ENCODE measurements at places on chromosomes 7 and 10.

GRCh38 chr10:26479766-26480492, 41.8 kb downstream of the APBB1IP start:
- no peak for DNase-seq

- DNase-seq: no peak
Measured at GRCh38 chr7:45893996-45894664, 5.8 kb downstream of the IGFBP1 start.

DNA sequence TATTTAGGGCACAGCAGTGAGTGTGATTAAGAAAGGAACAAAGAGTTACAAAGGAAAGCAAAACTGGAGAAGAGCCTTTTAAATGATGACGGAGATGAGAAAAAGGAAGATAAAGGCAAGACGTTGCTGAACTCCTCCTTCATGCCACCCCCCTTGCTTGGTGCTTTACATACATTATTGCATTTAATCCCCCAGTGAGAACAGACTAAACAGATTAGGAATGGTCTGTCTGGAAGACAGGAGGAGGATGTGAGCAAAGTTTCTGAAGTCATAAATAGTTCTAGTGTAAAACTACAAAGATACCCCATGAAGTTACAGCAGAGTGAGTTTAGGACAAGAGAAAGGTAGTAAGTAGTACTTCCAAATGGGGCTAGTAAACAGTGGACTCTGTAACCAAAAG, 113.5 kb downstream of the PLCE1 start:
- no peak for DNase-seq

- peak; percentile 14 for DNase-seq
Measured at GRCh38 chr7:2354939-2355704, 495 bp downstream of the EIF3B start.

DNA sequence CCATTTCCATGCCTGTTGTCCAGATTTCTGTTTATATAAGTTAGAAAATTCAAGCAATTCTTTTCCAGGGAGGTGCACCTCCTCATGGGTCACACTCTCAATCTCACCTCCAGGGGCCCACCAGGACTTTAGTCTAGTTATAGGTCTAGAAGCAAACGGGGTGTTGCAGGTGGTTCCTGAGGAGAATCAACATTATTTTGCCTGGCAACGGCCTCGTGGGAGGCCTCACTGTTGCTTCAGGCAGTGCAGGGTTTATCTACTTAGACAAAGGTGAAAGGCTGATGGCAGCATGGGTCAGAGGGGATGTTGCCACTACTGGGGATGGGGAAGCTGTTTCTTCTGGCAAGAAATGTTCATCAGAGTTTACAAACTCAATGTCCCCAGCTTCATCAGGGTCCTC, 56.7 kb upstream of the LRRC18 start:
- no peak for DNase-seq

- DNase-seq: peak; percentile 58
Measured at GRCh38 chr7:76358011-76358480, 745 bp downstream of the YWHAG start.

- no peak for DNase-seq
Measured at GRCh38 chr7:156629873-156630272, 10.7 kb upstream of the RNF32 start.

DNA sequence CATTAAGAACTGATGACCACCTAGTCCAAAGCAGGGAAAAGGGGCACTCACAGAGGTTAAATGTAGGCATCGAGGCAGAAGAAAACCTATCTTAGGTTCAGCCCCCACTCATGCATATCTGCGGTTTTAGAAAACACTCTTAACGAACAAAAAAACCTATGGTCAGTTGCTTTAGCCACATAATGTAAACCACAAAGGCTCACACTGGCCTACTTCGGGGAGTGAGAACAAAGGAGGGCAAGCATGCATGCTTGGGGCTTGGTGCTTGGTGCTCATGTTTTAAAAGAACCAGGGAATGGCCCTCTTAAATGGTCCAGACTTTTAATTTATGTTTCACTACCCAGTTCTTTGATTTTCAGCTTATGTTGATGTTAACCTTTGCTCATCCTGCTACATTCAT, 14.2 kb downstream of the INSYN2A start:
- no peak for DNase-seq
